Stimulated activated CD4-positive, alpha-beta T cell treated with anti-CD3 and anti-CD28 coated beads, Interleukin-1b, Interleukin-23, amount 100 ng/mL, for 48 hours (primary cell): ENCODE measurements at places on chromosomes 1 and 21.
A peak's percentile ranks its signal among the peaks of the same experiment; 100 is the strongest.

DNA sequence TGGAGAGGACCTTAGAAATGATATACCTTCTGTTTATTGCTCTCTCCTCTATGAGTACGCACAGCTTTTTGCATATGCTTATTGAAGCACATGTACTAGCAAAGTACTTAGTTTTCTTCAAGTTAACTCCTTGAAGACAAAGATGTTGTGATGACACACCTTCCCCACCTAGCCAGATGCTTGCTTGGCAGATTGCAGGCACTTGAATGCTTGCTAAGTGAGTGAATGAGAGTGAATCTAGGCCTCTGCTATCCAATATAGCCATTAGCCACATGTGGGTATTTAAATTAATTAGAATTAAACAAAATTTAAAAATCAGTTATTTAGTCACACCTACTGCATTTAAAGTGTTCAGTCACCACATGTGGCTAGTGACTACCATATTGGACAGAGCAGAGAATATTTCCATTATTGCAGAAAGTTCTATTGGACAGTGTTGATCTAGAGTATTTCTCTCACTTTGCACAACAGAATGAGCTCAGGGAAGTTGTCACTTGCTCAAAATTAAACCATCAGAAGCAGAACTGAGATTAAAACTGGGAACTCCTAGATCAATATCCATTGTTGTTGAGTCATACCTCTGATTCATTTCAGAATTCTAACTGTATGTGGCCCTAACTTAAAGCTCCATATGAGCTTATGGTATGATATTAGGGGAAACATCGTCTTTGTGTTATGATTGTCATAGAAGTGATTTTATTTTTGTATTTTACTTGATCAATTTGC is 8.6 kb upstream of the EEIG2 start:
- no peak for DNase-seq

DNA sequence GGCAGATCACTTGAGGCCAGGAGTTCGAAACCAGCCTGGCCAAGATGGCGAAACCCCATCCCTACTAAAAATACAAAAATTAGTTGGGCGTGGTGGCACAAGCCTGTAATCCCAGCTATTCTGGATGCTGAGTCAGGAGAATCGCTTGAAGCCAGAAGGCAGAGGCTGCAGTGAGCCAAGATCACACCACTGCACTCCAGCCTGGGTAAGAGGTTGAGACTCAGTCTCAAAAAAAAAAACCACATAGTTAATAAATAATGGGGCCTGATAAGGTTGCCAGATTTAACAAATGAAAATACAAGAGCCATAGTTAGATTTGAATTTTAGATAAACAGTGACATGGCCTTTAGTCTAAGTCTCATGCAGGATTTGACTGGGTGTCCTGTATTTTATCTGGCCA is 175.7 kb downstream of the ZZZ3 start:
- DNase-seq = no peak

DNA sequence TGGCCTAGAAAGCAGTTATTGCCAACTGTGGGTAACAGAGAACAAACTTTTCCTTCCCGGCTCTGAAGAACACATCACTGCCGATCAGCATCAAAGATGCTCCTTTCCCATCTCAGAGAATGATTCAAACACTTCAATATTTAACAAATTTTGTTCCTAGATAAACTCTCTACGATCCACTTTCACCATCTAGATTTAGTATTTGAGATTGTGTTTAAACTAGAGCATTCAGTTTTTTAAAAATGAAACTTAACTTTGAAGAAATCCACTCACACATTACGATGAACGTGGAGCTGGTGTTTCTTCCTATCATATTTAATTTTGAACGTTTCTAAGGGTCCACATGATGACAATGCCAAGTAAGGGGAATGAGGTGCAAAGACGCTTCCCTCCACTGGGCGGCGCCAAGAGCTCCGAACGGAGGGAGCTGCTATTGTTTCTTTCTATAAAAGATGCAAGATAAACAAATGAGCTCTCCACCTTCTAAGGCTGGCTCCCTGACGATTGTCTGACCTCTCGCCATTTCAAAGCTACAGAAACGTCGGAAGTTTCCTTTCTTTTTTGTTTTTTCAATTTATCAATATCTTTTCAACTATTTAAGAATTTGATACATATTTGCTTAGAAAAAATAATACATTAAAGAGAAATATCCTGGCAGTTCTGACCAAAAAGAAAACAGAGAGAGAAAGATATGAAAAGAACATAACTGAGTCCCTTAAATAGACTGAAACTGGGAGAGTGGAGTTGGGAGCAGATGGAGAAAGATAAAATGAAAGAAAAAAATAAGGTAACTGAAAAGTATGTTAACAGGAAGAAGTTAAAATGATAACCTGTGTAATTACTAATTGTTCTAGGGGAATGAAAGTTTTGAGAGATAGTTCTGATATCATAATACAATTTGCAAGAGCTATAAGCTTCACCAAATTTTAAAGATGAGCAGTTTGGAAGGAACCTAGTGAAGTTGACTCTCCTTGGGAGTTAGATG is 4.4 kb upstream of the BARHL2 start:
- peak; percentile 57 for DNase-seq

DNA sequence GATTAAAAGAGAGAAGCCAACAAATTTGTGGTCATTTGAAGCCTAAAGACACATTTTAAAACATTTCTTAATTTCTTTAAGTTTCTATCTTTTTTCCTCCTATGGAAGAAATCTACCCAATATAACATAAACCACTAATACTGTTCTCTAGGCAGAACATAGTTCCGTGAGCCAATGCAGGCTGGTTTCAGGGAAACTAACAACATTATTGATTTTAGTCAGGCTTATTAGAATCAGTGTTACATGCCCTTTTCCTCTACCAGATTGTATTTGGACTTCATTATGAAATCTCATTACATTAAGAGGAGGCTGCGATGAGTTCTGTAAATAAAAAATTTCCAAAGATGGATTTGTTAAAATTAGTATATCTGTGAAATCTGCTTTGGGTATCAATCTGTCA is 249.9 kb downstream of the PTBP2 start:
- DNase-seq = no peak

- no peak for DNase-seq
Measured at GRCh38 chr1:116164604-116165368, 53.6 kb downstream of the MAB21L3 start.

DNA sequence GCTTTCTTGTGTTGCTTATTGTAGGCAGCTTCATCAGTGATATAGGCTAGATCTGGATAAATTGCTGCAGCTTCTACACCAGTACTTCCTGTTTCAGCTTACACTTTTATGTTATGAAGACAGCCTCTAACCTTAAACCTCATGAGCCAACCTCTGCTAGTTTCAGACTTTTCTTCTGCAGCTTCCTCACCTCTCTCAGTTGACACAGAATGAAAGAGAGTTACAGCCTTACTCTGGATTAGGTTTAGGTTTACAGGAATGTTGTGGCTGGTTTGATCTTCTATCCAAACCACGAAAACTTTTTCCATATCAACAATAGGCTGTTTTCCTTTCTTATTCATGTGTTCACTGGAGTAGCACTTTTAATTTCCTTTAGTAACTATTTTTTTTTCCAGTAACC is 76.9 kb upstream of the RNPC3 start:
- DNase-seq = no peak

DNA sequence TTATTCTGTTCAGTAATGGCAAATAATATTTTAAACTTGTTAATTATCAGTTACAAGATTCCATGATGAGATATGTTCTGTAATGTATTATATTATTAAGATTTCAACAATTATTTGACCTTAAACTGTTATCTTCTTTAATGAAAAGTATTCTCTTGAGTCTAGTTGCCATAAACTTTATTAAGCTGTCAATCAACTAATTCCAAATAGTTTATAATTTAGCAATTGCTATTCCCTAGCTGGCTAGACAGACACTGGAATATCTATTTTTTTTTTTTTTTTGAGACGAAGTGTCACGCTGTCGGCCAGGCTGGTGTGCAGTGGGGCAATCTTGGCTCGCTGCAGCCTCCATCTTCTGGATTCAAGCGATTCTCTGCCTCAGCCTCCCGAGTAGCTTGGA is 3.8 kb downstream of the CMPK1 start:
- DNase-seq = no peak

- DNase-seq = no peak
Measured at GRCh38 chr1:63381741-63382140, 14.3 kb downstream of the ALG6 start.

DNA sequence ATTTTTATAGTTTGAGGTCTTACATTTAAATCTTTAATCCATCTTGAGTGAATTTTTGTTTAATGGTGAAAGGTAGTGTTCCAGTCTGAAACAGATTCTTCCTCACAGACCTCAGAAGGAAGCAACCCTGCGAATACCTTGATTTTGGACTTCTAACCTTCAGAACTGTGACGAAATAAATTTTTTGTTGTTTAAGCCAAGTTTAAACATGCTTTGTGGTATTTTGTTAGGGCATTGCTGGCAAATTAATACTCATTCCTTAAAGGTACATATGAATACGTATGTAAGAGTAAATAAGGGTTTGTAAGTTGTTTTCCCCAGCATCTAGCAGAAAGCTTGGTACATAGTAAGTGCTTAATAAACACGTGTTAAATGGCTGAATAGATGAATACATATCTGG is 100.3 kb downstream of the SEC16B start:
- no peak for DNase-seq

DNA sequence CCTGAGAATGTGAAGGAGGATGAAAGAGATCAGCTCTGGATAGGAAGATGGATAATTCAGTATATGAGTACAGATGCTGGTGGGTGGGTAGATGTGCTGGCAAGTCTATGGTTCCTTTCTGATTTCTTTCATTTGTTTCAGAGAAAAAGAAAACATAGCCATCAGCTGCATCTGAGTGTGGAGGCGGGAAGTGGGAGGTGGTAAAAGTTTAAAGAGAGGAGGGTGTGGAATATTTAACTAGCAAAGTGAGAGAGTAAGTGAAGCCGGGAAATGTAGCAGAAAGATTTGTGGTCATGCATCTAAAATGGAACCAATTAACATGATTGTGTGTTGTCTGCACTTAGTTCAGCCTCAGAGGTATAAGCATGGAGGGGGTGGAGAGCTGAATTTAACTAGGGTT is 16.4 kb downstream of the RPE65 start:
- no peak for DNase-seq

- DNase-seq = no peak
Measured at GRCh38 chr1:248710305-248710900, 7.8 kb upstream of the OR14I1 start.

GRCh38 chr1:246283771-246284410 is 223.2 kb downstream of the SMYD3 start:
- no peak for DNase-seq

GRCh38 chr1:184641894-184642293 is 112.8 kb downstream of the EDEM3 start:
- no peak for DNase-seq

GRCh38 chr1:21655748-21656147 is 13.4 kb downstream of the RAP1GAP start:
- no peak for DNase-seq

DNA sequence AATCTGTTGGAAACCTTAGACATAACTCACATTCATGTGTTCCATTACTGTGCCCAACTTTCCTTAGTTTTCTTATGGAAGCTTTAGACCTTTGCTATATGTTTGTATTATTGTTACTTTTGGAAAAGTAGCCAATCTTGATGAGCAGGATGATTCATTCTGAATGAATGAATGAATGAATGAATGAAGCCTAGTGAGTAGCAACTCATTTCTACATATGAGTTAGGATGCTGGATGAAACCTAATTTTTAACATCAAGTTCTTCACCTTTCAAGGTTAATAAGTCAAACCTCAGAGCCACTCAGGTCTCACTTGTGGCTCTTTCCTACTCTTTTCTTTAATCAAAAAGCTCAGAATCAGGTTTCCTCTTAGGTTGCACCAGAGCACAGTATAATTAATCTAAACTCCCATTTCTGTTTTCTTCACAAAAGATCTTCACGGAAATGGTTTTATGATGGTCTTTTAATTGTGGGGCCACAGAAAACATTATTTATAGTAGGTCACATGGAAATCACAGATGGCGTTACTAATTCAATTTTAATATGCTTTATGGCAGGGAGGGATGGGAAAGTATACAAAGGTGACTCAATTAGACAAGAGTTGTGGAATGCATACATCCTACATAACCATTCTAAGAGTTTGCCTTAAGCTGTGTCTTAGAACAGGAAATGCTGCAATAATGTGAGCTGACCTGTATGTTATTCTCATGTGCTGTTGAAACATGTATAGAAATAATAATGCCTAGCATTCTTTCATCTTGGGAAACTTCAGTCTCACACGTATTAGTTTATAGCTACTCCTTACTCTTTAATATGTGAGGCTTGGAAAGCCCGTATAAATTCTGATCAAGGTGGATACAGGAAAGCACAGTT is 4.5 kb upstream of the DDX59 start:
- DNase-seq = no peak

GRCh38 chr1:76290271-76290670 is 215.7 kb downstream of the ST6GALNAC3 start:
- no peak for DNase-seq

DNA sequence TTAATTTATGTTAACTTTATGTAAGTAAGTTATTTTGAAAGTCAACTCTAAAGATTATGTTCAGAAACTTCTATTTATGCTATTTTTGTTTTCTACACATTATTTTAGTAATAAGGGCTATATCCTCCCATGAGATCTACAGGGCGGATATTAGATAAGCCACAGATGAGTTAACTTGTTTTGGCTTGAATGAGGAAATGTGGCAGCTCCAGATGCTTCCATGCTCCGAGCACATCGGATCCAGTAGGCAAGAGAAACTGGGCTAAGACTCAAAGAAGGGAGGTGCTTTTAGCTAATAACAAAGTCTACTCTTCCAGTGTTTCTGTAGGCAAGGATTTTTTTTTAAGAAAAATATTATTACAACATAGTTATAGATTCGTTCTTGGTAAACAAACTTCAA is 20.0 kb upstream of the LAMC1 start:
- DNase-seq = no peak

DNA sequence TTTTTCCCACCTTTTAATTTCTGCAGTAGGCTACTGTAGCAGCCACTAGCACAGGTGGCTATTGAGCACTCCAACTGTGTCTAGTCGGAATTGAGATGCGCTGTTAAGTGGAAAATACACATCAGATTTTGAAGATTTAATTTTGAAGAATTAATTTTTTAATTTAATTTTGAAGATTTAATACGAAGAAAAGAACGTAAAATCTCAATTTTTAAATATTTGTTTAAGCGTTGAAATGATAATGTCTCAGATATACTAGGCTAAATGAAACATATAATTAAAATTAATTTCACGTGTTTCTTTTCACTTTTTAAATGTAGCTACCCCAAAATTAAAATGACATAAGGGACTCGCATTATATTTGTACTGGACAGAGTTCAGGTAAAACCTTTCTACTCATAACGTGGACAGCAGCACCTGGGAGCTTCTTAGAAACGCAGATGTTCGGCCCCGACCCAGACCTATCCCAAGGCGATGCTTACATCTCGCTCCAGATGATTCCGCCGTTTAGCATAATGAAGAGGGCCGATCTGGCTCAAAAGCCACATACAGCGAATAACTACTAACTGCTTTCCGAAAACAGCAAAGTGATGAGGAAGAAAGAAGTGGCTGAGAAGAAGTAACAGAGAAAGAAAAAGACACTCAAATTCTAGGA is 717 bp downstream of the CRYZL1 start:
- DNase-seq = no peak

GRCh38 chr1:89589515-89589914 is 43.4 kb upstream of the LRRC8C start:
- no peak for DNase-seq
